ENCODE measurements at places on chromosomes 1 and 21.

- H3K27ac ChIP-seq = peak overlapping the region; percentile 78
- DNase-seq = peak; percentile 59
- peak overlapping the region; percentile 18 for H3K4me3 ChIP-seq
- H3K4me1 ChIP-seq = peaks cover 91% of the 10 kb centered on the region
Measured at GRCh38 chr1:56564615-56565014, 14.7 kb downstream of the PLPP3 start.

GRCh38 chr1:207812778-207813511 is 61.1 kb downstream of the CD46 start:
- no peaks in the 10 kb centered on the region for H3K36me3 ChIP-seq
- H3K27ac ChIP-seq = no peak overlapping the region
- no peaks in the 10 kb centered on the region for H3K4me1 ChIP-seq
- no peaks in the 10 kb centered on the region for H3K27me3 ChIP-seq
- DNase-seq = no peak
- H3K4me3 ChIP-seq = no peak overlapping the region

- H3K4me1 ChIP-seq = no peaks in the 10 kb centered on the region
- H3K27me3 ChIP-seq = no peaks in the 10 kb centered on the region
- H3K4me3 ChIP-seq = no peak overlapping the region
Measured at GRCh38 chr1:44661781-44662682, 12.2 kb downstream of the TMEM53 start.

GRCh38 chr1:182616130-182617013 is 12.2 kb upstream of the RGS16 start:
- DNase-seq = peak; percentile 87
- H3K27ac ChIP-seq = peak overlapping the region; percentile 73
- peak overlapping the region; percentile 70 for H3K4me3 ChIP-seq
- peaks cover 46% of the 10 kb centered on the region for H3K27me3 ChIP-seq
- H3K36me3 ChIP-seq = no peaks in the 10 kb centered on the region

GRCh38 chr1:19385869-19386591 is 73.9 kb downstream of the SLC66A1 start:
- no peak for DNase-seq
- peaks cover 12% of the 10 kb centered on the region for H3K36me3 ChIP-seq
- no peaks in the 10 kb centered on the region for H3K27me3 ChIP-seq
- no peaks in the 10 kb centered on the region for H3K4me1 ChIP-seq
- H3K4me3 ChIP-seq = no peak overlapping the region
- H3K27ac ChIP-seq = no peak overlapping the region

GRCh38 chr1:156033011-156033410 is 12.3 kb upstream of the SSR2 start:
- no peaks in the 10 kb centered on the region for H3K4me1 ChIP-seq
- no peaks in the 10 kb centered on the region for H3K27me3 ChIP-seq
- DNase-seq = no peak
- H3K36me3 ChIP-seq = no peaks in the 10 kb centered on the region
- H3K4me3 ChIP-seq = no peak overlapping the region
- H3K27ac ChIP-seq = no peak overlapping the region

DNA sequence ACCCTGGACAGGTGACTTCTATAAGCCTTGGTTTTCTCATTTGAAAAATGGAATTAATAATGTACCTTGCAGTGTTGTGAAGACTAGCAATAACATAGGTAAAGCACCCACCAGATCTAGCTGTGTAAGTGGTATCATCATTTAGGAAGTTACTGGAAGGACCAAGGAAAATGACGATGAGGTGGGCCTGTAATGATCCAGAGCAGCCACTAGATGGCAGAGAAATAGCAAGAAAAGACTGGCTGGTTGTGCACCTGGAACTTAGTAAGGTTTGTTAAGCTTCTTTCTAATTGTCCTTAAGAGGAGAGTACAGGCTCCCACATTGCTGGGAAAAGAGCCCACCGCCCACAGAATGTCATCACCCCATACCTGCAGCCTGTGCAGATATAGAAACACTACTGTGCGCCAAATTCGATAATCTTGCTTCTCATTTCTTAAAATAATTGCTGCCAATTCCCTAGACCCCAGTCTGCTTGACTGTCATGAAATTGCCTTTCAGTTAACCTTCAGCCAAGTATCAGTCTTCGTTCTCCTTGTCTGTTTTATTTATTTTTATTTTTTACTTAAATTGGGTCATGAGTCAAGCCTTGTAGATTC is 37.2 kb downstream of the WNT4 start:
- no peak overlapping the region for H3K27ac ChIP-seq
- H3K4me3 ChIP-seq = no peak overlapping the region
- H3K36me3 ChIP-seq = no peaks in the 10 kb centered on the region
- H3K27me3 ChIP-seq = no peaks in the 10 kb centered on the region
- peak; percentile 85 for DNase-seq
- no peaks in the 10 kb centered on the region for H3K4me1 ChIP-seq

Data from GM23338 (cell line).